Right renal cortex interstitium (tissue), 3 donors: ENCODE measurements at places on chromosomes 5 and 9.

- DNase-seq, result no peak
These were observed 118.3 kb upstream of the MVB12B start for GRCh38 chr9:126208216-126208758.

DNA sequence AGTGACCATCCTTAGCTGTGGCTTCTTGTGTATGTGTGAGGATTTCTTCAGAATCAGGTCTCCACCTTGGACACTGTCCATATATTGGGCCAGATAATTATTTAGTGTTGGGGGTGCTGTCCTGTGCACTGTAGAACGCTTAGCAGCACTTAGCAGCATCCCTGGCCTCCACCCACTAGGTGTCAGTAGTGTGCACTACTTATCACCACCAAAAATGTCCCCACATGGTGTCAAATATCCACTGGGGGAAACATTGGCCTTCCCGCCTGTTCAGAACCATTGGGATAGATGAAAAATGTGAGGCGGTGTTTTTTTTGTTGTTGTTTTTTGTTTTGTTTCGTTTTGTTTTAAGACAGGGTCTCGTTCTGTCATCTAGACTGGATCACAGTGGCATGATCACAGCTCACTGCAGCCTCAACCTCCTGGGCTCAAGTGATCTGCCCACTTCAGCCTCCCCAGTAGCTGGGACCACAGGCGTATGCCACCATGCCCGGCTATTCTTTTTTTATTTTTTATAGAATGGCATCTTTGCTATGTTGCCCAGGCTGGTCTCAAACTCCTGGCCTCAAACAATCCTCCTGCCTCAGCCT lies 67.7 kb downstream of the TENT4A start:
- no peak for DNase-seq

DNA sequence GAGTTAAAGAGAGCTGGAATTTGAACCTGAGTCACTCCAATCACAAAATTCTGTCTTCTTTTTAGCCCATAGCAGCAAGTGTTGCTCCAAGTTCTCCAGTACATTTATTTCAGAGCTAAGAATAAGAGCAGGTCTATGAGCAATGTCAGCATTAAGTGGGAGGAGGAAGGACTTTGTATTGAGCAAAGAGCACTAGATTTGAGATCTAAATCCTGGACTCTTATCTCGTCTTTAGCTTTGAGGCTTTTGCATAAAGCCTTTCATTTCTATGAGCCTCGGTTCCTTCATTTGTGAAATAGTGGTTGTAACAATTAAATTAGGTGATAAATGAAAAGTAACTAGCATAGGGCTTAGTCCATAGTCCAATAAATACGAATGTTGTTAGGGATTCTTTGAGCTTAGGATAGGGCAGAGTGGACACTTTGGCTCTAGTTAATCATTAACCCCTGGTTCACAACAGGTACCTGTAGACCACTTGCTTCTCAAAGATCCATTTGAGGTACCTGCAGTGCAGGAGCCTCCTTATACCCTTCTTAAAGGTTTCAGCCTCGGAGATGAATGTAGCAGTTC lies 464.1 kb upstream of the KLF4 start:
- DNase-seq, result no peak

- no peak for DNase-seq
These were observed 93.1 kb downstream of the GABBR2 start for GRCh38 chr9:98615633-98616032.

GRCh38 chr9:36914212-36914577 lies 119.9 kb downstream of the PAX5 start:
- DNase-seq, result no peak

GRCh38 chr5:66553916-66554575 lies 42.1 kb upstream of the MAST4 start:
- no peak for DNase-seq

GRCh38 chr5:4674166-4674565 lies 466.0 kb upstream of the ADAMTS16 start:
- DNase-seq, result no peak

GRCh38 chr5:79886925-79887655 lies 104.0 kb downstream of the MTX3 start:
- no peak for DNase-seq

GRCh38 chr5:14261856-14262611 lies 118.9 kb downstream of the TRIO start:
- no peak for DNase-seq

DNA sequence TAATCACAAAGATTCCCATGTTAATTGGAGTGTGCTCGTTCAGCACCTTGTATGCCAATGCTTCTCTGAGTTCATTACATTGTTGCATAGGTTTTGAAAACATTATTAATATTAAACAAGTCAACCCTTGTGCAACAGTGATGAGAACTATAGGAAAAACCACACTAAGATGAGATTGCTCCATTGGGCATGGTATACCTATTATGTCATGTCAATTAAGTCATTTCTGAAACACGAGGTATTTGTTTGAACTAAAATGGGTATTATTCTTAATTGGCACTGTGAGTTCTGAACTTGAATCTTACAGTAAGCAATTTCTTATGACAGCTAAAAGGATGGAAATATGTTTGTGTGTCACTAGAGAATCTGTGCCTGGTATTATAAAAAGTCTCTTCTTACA lies 447.7 kb downstream of the EFNA5 start:
- DNase-seq, result no peak

GRCh38 chr5:158162479-158163034 lies 303.6 kb upstream of the CLINT1 start:
- DNase-seq, result no peak

DNA sequence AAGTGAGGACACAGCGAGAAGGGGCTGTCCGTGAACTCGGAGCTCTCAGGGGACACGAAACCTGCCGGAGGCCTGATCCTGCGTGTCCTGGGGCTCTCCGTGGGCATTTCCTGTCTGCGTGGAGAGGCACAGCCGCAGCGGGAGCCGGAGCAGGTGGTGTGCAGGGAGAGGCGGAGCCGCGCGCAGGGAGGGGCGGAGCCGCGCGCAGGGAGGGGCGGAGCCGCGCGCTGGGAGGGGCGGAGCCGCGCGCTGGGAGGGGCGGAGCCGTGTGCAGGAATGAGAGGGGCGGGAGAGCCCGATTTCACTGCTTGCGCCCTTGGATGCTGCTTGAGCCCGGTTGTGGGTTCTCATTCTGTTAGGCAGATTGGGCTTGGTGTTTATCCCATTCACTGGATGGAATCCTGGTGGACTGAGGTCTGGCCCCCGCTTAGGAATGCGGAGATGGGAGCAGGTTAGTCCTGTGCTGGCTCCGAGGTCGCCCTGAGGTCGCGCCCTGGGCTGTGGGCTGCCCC lies 26.7 kb downstream of the NDUFS6 start:
- DNase-seq, result no peak

- no peak for DNase-seq
These were observed 458.7 kb downstream of the CDH9 start for GRCh38 chr5:26579712-26580111.

- DNase-seq, result no peak
These were observed 103.8 kb upstream of the LIFR start for GRCh38 chr5:38660194-38660668.

DNA sequence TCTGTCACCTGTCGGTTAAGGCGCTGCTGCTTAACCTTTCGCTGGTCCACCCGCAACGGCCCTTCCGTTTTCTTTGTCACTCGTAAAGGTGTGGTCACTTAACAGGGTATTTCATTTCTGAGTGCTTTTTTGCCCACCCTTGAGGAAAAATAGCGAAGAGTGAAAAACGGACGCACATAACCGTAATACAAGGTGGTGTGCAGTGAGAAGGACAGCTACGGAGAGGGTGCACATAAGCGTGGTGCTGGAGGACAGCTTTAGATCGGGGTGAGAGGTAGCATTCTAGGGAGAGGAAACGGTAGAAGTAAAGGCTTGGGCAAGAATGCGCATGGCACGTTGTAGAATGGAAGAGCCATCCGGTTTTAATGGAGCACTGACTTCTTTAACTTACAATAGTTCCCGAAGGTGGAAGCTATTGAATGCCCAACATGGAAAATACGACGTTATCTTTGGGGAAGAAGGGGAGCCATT lies 761 bp downstream of the CCT5 start:
- DNase-seq, result no peak

DNA sequence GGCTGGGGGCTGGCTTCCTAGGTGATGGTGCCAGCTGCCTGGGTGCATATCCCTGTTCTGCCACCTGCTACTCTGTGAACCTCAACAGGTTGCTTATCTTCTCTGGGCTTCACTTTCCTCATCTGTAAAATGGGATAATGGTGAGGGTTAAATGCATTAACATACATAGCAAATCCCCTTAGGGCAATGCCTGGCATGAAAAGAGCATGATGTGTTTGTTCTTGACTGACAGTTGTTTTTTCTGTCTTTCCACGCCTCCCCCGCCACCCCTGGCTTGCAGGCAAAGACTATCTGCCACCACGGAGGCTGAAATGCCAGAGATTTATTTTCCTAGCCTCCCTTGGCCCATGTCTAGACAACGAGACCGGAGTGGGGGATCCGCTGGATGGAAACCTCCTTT lies 280.5 kb downstream of the NSG2 start:
- DNase-seq, result no peak

DNA sequence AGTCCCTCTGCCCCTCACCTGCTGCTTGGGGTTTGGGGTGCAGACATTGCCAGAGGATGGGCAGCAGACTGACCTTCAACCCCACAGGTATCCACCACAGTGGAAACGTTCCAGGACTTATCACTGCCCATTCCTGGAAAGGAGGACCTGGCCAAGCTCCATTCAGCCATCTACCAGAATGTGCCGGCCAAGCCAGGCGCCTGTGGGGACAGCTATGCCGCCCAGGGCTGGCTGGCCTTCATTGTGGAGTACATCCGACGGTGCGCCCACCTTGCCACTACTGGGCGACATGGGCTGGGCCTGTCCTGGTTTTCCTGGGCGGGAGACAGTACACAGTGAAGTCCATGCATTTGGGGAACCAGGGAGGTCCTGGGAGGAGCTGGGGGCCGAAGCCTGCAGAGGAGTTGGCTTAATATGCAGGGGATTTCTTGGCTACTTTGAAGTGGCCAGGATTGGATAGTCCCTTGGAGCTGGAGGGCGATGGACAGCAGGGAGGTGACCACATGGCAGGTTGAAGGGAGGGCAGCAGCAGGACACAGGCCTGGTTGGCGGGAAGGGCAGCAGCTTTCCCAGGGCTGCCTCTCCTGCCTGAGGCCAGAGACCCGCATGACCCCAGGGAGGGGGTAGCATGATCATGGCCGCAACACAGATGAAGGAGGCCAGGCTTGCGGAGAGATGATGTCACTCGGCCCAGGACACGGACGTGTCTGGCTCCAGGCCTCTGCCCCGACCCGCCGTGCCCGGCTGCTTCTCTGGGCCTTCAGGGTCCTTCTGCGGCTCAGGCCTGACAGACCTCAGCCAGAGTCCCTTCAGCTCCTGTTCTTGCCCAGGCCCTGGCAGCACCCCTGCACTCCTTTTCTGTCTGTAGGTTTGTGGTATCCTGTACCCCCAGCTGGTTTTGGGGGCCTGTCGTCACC lies 34.6 kb downstream of the USP20 start:
- DNase-seq, result no peak

GRCh38 chr5:173025651-173026050 lies 30.5 kb upstream of the CREBRF start:
- no peak for DNase-seq

DNA sequence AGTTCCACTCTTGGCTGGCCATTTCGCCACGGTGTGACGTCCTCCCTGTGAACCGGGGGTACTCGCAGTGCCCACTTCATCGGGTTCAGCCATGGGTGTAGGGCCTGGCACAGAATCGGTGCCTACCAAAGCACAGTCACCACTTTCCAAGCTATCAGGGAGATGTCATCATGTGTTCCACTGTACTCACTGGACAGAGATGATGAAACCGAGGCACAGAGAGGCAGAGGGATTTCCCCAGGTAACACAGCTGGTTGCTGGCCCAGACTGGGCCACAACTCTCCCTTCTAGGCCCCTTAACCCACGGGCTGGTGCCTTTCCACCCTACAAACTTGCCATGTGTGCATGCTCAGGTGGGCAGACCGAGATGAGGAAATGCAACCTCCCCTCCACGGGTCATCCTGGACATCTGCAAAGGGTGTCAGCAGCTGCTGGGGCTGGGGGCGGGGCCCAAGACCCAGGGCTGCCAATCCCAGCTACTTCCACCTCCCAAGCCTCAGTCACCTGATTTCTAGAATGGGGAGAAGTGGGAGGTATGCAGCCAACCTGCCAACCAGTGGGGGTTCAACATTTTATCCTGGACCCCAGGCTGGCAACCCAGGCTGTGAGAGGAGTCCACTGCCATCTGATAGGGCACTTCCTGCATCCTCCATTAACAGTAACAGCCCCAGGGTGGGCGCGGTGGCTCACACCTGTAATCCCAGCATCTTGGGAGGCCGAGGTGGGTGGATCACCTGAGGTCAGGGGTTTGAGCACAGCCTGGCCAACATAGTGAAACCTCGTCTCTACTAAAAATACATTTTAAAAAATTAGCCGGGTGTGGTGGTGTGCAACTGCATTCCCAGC lies 893 bp upstream of the SH2D3C start:
- no peak for DNase-seq

DNA sequence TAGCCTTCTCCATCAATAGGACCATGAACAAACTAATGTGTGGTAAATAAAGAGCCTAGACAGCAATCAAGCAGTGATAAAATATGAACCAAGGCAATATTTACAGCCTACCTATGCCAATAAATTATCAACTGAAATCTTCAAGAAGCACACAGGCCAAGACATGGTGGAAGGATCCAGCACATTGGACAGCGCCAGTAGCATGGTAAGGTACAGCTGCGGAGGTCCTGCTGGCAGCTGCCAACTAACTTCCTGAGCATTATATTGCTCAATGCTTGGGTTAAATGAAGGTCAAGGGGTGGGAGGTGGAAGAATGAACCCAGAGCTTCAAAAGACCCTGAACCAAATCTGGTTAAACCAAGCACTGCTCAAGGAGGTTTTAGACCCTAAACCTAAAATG lies 16.5 kb upstream of the SPDL1 start:
- DNase-seq, result no peak

DNA sequence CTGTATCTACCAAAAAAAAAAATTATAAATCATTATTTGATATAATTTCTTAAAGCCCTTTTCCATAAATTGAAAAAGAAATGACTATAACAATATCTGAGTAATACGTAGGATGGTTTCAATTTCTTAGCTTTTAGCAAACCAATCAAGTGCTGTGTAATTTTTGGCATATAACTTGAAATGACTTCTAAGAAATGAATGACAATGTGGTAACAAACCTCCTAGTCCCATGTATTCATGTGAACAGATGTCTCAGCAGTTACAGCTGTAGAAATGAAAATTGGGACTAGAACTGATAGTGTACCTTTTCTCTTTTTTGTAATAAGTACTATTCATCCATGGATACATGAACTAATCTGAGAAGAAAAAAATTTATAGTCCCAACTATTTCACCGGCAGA lies 307.0 kb downstream of the BNC2 start:
- no peak for DNase-seq

- DNase-seq, result no peak
These were observed 381.2 kb downstream of the ARHGEF28 start for GRCh38 chr5:74007193-74007592.
